Naive thymus-derived CD4-positive, alpha-beta T cell (primary cell): ENCODE measurements at places on chromosomes 4 and X. TPM values are rescaled to one million over a fixed set of nuclear protein-coding genes. Genes with fewer than 3 reads are reported as not detected.

The EIF2S3 gene
- total RNA-seq: 270 TPM

The VCX3A gene
- not detected for total RNA-seq

The SPATA4 gene
- total RNA-seq: not detected

The CENPU gene
- total RNA-seq: 43.8 and 50.1 TPM in 2 replicates

The MND1 gene
- total RNA-seq: not detected

- no peak overlapping the region for H3K27ac ChIP-seq
- no peaks in the 10 kb centered on the region for H3K27me3 ChIP-seq
- no peaks in the 10 kb centered on the region for H3K4me1 ChIP-seq
- H3K36me3 ChIP-seq: no peaks in the 10 kb centered on the region
These were observed 81.0 kb downstream of the EPHA5 start for GRCh38 chr4:65589331-65589730.

DNA sequence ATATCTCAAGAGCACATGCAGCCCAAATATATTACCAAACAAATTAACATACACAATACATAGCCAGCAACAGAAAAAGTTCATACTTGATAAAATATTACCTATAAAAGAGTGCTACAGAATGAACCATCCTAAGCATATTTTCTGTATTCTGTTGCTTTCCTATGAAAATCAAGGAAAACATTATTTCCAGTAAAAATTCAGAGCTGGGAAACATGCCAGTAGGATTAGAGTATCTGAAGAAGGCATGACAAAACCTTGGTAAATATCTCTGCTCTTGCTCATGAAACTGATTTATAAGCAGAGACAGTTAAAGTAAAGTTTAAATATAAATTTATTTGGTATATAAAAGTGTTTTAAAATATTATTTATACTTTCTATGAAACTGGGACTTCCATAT is 599.7 kb downstream of the ARAP2 start:
- no peak overlapping the region for H3K27ac ChIP-seq
- H3K36me3 ChIP-seq: no peaks in the 10 kb centered on the region
- no peaks in the 10 kb centered on the region for H3K27me3 ChIP-seq

DNA sequence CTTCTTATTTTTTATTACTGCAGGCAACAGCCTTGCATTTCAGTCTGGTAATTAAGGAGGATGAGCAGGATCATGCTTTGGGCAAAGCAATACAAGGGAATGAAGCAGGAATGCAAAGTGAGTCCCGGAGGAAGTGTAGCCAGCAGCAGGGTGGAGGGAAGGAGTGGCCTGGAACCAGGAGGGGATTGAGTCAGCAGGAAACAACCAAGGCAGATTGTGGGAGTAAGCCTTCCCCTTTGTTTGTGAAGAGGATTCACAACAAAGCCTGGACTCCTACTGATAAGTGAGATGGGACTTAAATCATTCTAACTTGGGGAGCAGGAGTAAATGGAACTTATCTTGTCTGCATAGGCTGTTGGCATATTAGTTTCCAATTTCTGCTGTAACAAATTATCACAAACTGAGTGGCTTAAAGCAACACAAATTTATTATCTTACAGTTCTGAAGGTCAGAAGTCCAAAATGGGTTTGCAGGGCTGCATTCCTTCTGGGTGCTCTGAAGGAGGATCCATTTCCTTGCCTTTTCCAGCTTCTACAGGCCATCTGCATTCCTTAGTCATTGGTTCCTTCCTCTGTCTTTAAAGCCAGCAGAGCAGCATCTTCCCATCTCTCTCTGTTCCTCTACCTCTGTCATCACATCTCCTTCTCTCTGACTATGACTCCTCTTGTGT is 93.2 kb upstream of the AP1S2 start:
- no peak for DNase-seq
- H3K36me3 ChIP-seq: no peaks in the 10 kb centered on the region
- H3K27me3 ChIP-seq: no peaks in the 10 kb centered on the region
- H3K27ac ChIP-seq: no peak overlapping the region
- H3K4me1 ChIP-seq: no peaks in the 10 kb centered on the region

DNA sequence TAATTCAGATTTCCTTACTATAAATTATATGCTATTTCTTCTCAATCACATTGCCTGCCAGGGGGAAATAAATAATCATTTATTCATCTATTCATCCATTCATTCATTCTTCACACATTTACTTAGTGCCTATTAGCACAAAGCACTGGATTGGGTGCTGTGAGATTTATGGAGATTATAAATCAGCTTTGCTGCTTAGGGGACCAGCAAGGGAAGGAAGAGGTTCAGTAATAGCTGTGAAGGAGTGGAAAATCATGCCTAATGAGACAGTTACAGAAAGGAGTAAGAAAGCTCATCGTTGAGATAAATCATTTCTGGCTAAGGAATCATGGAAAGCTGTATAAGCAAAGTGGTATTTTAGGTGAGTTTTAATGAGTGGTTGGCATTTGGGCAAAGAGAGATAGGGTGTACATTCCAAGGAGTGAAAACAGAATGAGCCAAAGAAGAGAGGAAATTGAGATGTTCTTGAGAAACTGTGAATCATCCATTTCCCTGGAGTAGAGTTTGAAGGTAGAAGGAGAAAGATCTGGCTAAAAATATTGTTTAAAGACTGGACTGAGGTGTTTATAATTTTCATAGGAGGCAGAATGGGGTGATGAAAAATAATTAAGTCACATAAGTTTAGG is 9.6 kb downstream of the ARSJ start:
- no peaks in the 10 kb centered on the region for H3K27me3 ChIP-seq
- H3K36me3 ChIP-seq: no peaks in the 10 kb centered on the region

- H3K27ac ChIP-seq: no peak overlapping the region
- no peak for DNase-seq
- H3K4me1 ChIP-seq: no peaks in the 10 kb centered on the region
- H3K27me3 ChIP-seq: no peaks in the 10 kb centered on the region
- H3K36me3 ChIP-seq: no peaks in the 10 kb centered on the region
These were observed 467.4 kb downstream of the GRIA2 start for GRCh38 chr4:157687971-157688370.

DNA sequence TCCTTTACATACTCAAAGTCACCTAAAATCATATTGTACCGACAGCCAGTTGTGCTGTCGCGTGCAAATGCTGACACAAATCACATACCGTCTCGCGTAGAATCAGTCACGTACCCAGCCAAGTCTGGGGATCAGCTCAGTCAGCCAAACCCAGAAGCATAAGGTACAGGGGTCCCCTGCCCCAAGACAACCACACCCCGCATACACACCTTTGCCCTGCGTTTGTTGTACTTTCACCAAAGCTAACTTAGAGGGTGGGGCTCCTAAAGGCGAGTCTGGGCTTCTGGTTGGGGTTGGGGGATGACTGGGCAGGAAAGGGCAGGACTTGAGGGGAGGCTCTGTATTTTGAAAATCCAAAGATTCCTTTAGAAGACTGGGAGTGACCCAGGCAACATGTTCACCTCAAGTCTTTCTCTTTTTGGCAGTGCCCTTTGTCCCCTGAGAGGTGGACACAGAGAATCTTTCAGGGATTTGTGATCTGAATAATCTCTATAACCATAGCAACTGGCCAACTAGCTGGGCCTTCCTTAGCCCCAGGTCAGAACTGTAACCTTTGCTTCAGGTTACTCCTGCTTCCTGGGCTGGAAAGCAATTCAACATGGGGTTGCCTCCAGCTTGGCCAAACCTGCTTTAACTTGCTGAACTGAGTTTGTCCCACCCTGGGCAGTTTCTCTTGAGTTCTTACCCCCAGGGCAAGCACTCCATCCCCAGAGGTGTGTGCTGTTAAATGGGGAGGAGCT is 992 bp downstream of the GDPD2 start:
- H3K36me3 ChIP-seq: no peaks in the 10 kb centered on the region
- no peak overlapping the region for H3K27ac ChIP-seq
- H3K4me3 ChIP-seq: no peak overlapping the region
- DNase-seq: no peak
- no peaks in the 10 kb centered on the region for H3K27me3 ChIP-seq
- no peaks in the 10 kb centered on the region for H3K4me1 ChIP-seq

GRCh38 chrX:123348468-123348867 is 164.4 kb downstream of the GRIA3 start:
- DNase-seq: no peak
- H3K4me1 ChIP-seq: no peaks in the 10 kb centered on the region
- H3K27me3 ChIP-seq: no peaks in the 10 kb centered on the region
- H3K27ac ChIP-seq: no peak overlapping the region
- H3K4me3 ChIP-seq: no peak overlapping the region

- H3K27ac ChIP-seq: no peak overlapping the region
- H3K4me3 ChIP-seq: no peak overlapping the region
- H3K36me3 ChIP-seq: no peaks in the 10 kb centered on the region
- H3K27me3 ChIP-seq: no peaks in the 10 kb centered on the region
- H3K4me1 ChIP-seq: no peaks in the 10 kb centered on the region
These were observed 342.7 kb downstream of the GALNTL6 start for GRCh38 chr4:172155838-172156345.

DNA sequence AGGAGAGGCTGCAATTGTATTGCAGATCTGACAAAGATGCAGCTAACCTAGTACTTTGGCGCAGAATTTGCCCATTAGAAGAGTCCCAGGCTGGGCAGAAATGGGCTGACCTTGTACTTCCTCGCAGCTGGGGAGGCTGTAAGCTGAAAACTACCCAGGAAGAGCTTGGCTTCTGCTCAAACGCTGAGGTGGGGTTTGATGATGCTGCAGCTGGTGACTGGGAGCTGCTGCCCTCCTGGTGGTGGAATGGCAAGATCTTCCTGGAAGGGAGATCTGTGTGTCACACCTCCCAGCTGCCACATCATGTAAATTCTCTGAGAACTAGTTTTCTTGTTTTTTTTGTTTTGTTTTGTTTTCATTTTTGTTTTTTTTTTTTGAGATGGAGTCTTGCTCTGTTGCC is 17.4 kb downstream of the CCNG2 start:
- H3K4me1 ChIP-seq: no peaks in the 10 kb centered on the region
- no peak for DNase-seq
- H3K36me3 ChIP-seq: no peaks in the 10 kb centered on the region
- no peaks in the 10 kb centered on the region for H3K27me3 ChIP-seq

DNA sequence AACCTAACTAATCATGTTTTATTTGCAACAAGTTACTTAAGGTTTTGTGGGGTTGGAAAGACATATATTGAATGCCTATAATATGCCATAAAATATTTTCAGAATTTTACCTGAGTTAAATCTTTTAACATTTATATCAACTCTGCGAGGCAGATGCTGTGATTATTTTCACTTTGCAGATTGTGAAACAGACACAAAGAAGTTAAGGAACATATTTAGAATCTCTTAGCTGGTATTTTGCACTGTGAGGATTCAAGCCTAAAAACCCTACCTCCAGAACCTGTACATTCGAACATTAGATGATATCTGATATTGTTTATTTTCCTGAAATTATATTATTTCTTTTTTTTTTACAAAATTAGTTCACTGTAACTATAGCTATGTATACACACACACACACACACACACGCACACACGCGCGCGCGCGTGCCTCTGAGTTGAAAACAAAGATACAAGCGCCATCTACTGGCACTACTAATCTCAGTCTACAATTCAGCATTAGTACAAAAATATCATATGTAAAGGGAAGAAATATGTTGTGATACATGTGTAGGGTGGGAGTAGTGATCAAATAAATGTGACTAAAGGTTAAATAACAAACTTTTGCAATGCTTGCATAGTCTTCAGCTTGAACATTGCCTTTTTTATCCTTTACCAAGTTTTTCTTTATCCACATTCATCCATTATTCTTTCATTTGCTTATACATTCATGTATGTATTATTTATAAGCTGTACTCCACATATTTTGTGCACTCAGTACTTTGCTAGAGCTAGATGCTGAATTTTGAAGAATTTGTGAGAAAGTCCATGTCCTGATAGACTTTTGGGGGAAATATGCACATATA is 61.5 kb downstream of the ANXA10 start:
- H3K4me1 ChIP-seq: no peaks in the 10 kb centered on the region
- peak; percentile 23 for DNase-seq
- no peak overlapping the region for H3K4me3 ChIP-seq

GRCh38 chrX:133980832-133981588 is 4.4 kb downstream of the GPC3 start:
- no peak for DNase-seq
- H3K4me1 ChIP-seq: no peaks in the 10 kb centered on the region
- H3K27me3 ChIP-seq: peaks cover 3% of the 10 kb centered on the region
- no peak overlapping the region for H3K4me3 ChIP-seq
